Activated naive CD4-positive, alpha-beta T cell treated with anti-CD3 and anti-CD28 coated beads, Interleukin-2, amount 50 U/mL, for 72 hours (primary cell): ENCODE measurements at places on chromosomes 3 and 15. TPM values are rescaled to one million over a fixed set of nuclear protein-coding genes. Genes with fewer than 3 reads are reported as not detected.

The IL17RD gene
- not detected for total RNA-seq

- DNase-seq = no peak
Observed at GRCh38 chr3:135383301-135383700, 582.2 kb upstream of the PPP2R3A start.

- DNase-seq = peak; percentile 58
Observed at GRCh38 chr3:100634493-100635272, 25.3 kb downstream of the ADGRG7 start.

The ANKRD34C gene
- total RNA-seq = not detected

GRCh38 chr3:142898346-142899213 is 9.7 kb upstream of the PCOLCE2 start:
- DNase-seq = no peak

The KLF13 gene
- 161 TPM for total RNA-seq

The MKRN2OS gene
- total RNA-seq = not detected

DNA sequence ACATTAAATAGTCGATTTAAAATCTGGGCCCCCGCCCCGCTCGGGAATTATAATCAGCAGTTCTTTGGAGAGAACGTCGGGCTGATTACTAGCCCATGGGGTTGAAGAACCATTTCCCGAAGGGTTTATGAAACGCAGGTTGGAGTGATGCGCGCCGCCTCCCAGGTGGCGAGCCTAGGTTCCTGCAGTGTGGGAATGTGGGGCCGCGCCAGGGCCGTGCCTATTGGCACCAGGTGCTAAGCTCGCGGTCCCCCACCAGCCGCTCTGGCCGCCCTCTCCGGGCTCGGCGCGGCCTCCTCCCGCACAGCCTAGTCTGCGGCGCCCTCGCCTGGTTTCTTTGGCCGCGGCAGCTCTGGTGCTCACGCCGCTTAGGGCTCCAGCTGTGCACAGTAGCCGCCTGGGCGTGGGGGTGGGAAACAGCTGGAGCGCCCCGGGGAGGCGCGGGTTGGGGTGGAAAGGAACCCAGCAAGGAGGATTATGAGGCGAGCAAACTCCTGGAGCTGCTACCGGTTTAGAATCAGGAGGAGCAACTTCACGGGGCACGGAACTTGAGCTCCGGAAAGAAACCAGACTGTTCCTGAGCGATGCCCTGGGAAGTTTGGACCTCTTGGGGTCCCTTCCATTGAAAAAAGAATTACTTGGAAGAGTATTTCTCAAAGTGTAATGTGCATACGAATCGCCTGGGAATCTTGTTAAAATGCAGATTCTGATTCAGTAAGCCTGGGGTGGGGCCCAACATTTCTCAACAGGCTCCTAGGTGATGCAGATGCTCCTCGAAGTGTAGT is 5.6 kb upstream of the MECOM start:
- DNase-seq = peak; percentile 73

DNA sequence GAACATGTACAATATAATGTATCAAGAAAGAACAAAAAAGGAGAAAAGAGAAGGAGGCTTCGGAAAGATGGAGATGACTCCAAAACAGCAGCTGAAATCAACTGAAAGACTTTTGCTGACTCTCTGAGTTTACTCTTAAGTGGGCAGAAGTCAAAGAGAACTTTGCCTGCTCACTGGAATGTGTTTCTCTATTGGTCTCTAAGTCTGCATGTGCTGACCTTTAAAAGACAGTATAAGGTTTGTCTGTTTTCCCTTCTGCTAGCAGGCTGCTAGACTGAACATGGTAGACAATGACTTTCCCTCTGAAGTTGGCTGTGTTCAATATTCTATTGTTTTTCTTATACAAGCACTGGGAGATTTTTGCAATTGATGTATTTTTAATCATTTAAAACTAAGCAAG is 7.2 kb upstream of the MAP4 start:
- DNase-seq = no peak

- no peak for DNase-seq
Observed at GRCh38 chr3:62755285-62755684, 119.9 kb downstream of the CADPS start.

The IFT57 gene
- total RNA-seq = 11.3 TPM

DNA sequence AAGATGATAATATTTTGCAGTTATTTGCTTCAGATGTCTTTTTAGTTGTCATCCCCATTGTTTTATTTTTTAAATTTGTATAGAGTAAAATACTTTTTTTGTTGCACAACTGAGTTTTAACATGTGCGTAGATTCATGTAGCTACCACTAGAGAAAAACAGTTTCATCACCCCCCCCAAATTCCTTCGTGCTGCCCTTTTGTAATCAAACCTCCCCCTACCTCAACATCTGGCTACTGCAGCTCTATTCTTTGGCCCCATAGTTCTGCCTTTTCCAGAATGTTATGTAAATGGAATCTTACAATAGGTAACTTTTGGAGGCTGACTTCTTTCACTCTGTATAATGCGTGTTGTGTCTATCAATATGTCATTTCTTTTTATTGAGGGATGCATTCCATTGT is 232.0 kb upstream of the RASGRP1 start:
- DNase-seq = no peak

DNA sequence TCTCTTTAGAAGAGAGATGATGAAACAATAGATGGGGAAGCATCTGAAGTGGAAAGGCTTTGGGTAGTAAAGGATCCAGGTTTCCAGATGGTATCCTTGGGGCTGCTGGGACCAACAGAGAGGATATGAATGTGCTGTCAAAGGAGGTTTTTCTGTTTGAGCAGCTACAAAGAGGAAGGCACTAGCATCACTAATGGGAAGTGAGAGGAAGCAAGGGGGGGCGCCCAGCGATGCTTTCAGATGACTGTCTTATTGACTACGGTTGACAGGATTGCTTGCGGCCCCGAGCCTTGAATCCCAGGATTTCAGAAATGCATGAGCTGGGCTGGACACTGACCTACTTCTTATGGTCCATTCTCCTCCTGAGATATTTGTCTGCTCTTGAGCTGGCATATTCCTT is 103.8 kb upstream of the GALNT15 start:
- no peak for DNase-seq

DNA sequence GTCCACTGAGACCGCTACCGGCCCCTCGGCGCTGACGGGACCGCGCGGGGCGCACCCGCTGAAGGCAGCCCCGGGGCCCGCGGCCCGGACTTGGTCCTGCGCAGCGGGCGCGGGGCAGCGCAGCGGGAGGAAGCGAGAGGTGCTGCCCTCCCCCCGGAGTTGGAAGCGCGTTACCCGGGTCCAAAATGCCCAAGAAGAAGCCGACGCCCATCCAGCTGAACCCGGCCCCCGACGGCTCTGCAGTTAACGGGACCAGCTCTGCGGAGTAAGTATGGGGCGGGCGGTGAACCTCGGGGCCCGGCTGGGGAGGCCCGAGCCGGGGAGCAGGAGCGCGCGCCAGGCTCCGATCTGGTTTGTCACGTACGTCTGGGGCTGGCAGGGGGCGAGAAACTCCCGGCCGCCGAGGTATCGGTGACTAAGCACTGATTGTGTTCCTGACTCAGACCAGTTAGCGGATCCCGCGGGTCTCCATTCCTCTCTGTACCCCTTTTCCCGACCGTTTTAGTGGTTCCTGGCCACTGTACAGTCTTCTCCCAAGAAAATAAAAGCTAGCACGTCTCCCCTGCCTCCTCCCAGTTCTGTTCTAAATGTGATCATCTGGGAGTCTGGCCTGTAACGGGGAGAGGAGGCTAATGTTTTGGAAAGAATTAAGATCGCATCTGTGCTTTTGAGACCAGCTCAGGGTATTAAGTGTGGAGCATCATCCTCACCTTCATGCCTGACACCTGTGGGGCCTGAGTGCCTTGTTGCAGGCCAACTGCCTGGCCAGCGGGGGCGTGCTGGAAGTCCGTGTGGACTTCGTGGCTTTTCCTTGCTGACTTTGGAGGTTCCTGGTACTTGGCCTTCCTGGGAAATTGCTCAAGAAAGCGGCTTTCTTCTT is 691 bp downstream of the MAP2K1 start:
- DNase-seq = peak; percentile 74

DNA sequence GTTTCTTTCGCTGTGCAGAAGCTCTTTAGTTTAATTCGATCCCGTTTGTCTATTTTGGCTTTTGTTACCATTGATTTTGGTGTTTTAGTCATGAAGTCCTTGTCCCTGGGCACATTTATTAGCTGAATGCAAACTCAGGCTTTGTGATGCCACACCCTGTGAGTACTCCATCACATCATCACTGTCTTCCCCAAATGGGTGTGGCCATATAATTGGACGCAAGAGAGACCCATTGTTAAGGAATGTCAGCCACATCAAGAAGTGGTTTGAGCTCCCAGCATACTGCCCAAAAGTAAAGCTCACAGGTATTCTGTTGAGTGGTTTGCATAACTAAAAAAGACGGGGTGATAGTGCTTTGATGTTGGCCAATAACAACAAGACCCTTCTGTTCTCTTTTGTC is 245.7 kb downstream of the SV2B start:
- no peak for DNase-seq

The SHF gene
- 8.6 TPM for total RNA-seq

GRCh38 chr15:77966540-77967234 is 110.8 kb downstream of the TBC1D2B start:
- peak; percentile 56 for DNase-seq

DNA sequence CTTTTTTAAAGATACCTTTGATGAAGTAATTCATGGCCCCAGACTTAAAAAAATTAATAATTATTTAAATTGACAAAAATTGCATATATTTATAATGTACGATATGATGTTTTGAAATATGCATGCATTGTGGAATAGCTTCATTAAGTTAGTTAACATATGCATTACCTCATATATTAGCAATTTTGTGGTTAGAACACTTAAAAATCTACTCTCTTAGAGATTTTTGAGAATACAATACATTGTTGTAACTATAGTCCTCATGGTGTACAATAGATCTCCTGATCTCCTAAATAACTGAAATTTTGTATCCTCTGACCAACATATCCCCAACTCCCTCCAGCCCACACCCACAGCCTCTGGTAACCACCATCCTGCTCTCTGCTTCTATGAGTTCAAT is 104.1 kb downstream of the PEX5L start:
- DNase-seq = no peak

GRCh38 chr15:91520850-91521249 is 332.7 kb upstream of the SLCO3A1 start:
- DNase-seq = no peak

The A4GNT gene
- total RNA-seq = not detected

The RPUSD2 gene
- total RNA-seq = 12.7 TPM

The ALDH1A3 gene
- total RNA-seq = not detected

DNA sequence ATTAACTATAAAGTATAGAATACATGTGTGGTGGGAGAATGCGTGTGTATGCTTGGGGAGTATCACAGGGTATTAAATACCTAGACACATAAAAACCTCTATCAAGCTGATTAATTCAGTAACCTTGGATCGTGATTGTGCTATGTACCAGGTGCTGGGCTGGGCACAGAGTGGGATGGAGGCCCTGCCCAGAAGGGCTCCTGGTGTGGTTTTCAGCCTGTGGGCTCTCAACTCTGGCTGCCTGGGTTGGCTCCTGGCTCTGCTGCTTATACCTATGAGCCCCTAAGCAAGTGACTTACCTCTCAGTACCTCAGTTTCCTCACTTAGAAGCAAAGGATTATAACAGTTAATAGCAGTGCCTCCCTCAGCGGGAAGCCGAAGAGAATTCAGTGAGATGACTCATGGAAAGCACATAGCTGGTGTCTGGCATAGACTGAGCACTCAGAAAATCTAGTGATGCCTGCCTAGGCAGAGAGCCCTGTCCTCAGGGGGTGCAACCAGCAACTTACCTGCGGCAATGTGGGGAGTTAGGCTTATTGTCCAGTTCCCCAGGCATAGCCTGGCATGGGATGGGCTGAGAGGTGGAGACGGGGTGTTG is 90.6 kb upstream of the MYZAP start:
- no peak for DNase-seq

The PPM1L gene
- 2.1 TPM for total RNA-seq
